Neural crest cell (in vitro differentiated cells): ENCODE measurements at places on chromosomes 7 and 10. TPM values are rescaled to one million over a fixed set of nuclear protein-coding genes. Genes with fewer than 3 reads are reported as not detected.

DNA sequence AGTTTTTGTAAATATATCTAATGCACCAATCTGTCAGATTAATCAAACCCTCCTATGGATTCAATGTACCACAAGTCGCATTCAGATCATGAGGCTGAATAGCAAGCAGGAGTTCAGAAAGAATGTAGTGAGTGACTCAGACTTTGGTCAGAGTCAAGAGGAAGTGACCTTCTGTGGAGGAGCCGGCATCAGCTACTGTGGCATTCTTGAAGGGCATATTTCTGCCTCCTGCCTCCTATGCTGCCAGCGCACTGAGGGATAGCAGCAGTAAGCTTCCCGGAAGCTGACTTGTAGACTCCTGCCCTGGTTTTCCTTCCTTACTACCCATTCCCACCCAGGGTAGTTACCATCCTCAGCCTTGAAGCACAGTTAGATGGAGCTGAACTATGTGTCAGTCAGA is 867.5 kb downstream of the NRG3 start:
- no peak overlapping the region for H3K27ac ChIP-seq
- no peaks in the 10 kb centered on the region for H3K27me3 ChIP-seq
- H3K36me3 ChIP-seq: no peaks in the 10 kb centered on the region
- DNase-seq: no peak

- peaks cover 93% of the 10 kb centered on the region for H3K27me3 ChIP-seq
- DNase-seq: no peak
- no peak overlapping the region for H3K27ac ChIP-seq
- peak overlapping the region; percentile 78 for H3K4me3 ChIP-seq
- no peaks in the 10 kb centered on the region for H3K36me3 ChIP-seq
- peaks cover 66% of the 10 kb centered on the region for H3K4me1 ChIP-seq
Observed at GRCh38 chr7:20793248-20793647, 6.6 kb upstream of the SP8 start.

- peak overlapping the region; percentile 17 for H3K27ac ChIP-seq
- no peak for DNase-seq
- H3K4me3 ChIP-seq: no peak overlapping the region
- H3K27me3 ChIP-seq: no peaks in the 10 kb centered on the region
Observed at GRCh38 chr7:137325927-137326326, 17.6 kb downstream of the PTN start.

DNA sequence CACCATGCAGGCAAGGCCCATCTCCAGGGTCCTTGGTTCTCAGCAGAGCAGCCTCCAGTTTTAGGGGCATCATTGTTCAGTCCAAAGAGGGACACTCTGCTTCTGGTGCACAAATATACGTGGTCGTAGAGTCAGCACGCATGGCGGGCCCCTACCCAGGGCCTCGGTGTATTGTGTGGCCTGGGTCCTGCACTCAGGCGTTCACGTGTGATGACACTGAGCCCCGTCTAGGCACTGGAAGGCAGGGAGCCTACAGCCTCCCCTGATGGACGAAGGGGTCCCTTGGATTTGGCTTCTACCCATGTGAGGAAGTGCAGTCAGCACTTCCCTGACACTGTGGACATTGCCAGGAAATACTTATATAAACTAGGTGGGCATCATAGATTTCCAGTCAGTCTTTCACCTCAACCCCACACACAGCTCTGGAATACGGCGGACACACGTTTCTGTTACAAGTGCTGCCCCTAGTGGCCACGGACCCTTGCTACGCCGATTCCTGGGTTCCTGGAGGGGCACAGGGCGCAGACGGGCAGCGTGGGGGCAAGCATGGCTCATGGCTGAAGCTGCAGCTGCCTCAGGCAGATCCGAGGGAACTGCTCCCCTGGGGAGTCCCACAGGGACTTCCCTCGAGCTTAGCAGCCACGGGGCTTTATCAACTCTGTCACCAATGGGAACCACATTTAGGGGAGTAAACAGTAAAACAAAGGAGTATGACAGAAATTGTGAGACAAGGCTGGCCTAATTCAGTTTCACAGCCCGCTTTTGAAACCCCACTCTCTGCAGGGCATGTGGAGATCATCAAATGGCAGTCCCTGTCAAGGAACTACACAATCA is 25.4 kb downstream of the AIFM2 start:
- H3K27ac ChIP-seq: peak overlapping the region; percentile 87
- peaks cover 19% of the 10 kb centered on the region for H3K4me1 ChIP-seq
- H3K27me3 ChIP-seq: no peaks in the 10 kb centered on the region
- peaks cover 20% of the 10 kb centered on the region for H3K36me3 ChIP-seq

Gene PNLIP
- not detected in 2 replicates for total RNA-seq

Gene VIPR2
- 0.09 and 0.16 TPM in 2 replicates for total RNA-seq

Gene PNLIPRP1
- not detected in 2 replicates for total RNA-seq
